ENCODE measurements at places on chromosomes 3 and 15.

DNA sequence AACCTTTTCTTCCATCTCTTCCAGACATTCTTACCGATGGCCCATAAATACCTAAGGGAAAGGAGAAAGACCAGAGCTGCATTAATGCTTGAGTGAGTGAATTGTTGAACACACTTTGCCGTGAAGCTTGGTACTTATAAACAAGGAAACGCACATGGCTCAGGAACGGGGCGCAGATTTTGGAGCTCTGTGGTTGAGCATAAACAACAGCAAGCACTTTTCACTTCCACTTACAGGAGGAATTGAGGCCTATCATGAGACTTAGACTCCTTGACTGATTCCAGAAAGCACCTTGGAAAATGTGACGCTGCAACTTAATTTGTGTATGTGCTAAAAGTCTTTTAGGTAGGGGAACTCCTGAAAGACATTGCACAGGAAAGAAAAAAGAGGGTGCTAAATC is 197.5 kb upstream of the FEZF2 start:
- DNase-seq = no peak

DNA sequence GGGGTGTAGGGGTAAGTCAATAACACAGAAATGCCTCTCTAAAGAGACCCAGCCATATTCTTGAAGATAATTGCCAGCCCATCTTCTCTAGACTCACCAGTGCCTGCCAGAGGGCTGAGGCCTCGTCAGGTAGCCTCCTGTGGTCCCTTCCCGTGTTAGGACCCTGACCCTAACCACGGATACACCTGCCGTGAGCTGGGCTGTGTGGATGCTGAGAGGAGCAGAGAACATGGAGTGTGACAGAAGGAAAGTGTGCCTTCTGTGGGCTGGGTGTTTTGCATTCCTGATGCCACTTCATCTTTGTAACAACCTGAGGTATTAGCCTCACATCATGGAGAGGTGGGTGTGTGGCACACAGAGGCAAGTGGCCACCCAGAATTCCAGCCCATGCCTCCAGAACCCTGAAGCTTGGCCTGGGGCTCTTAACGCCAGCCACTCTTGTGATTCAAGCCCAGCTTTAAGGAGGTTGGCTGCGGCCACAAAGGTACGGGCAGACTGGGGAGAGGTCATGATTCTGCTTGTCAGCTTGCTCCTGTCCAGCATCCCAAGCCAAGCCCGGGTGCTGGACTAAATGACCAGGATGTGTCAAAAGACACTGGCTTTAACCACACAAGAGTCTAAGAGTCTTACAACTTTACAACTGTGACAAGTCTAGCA is 21.1 kb upstream of the ABTB1 start:
- DNase-seq = no peak

DNA sequence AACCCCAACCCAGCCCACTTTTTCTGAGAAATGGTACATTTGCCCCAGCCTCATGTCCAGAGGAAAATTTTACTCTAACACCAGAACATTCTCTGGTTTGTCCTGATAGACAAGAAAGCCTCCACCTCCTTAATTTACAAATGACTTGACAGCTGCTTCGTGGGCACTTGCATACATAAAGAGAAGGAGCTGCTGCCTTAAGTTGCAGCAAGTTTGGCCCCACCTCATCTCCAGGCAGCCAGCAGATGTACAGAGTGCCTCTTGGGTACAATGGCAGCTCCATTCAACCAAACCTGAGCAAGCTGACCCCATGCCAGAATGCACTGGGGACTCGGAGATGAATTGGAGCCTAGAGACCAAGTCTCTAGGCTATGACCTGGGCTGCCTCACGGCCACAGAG is 6.2 kb upstream of the H1-8 start:
- DNase-seq = no peak

GRCh38 chr15:63188247-63188925 is 1.0 kb upstream of the RAB8B start:
- DNase-seq = no peak

DNA sequence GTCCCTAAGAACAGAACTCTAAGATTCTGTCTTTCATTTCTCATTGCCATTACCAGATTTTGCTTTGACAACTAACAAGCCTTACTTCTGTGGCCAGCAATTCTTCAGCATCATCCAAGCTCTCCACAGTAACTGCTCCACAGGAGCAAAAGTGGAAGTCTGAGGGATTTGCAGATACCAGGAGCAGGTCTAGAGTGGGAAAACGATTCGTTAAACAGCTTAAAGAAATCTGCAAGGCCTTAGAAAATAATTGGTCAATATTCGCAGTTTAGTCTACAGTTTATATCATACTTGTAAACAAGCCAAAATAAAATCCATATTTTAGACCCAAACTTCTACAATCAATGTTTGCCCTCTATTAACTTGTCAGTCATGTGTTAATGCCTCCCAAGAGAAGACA is 24.1 kb downstream of the MYH15 start:
- no peak for DNase-seq

DNA sequence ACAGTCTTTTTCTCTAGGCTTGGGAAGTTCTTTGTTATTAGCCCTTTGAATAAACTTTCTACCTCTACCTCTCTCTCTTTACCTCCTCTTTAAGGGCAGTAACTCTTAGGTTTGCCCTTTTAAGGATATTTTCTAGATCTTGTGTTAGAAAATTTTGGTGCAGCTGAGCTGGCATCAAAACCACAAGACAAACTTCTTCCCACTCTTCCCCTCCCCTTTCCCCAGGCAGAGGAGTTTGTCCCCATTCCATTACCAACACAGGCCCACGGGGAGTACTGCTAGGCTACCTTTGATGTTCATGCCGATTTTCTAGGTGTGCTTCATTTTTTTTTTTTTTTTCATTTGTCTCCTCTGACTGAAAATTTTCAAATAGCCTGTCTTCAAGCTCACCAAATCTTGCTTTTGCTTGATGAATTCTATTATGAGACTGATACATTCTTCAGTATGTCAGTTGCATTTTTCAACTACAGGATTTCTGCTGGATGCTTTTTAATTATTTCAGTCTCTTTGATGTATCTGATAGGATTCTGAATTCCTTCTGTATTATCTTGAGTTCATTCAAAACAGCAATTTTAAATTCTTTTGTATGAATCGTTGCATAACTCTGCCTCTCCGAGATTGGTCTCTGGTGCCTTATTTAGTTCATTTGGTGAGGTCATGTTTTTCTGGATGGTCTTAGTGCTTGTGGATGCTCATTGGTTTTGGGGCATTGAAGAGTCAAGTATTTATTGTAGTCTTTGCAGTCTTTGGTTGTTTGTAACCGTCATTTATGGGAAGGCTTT is 112.0 kb downstream of the UBE2E2 start:
- DNase-seq = no peak

GRCh38 chr3:117253636-117254035 is 544.1 kb downstream of the TUSC7 start:
- no peak for DNase-seq

DNA sequence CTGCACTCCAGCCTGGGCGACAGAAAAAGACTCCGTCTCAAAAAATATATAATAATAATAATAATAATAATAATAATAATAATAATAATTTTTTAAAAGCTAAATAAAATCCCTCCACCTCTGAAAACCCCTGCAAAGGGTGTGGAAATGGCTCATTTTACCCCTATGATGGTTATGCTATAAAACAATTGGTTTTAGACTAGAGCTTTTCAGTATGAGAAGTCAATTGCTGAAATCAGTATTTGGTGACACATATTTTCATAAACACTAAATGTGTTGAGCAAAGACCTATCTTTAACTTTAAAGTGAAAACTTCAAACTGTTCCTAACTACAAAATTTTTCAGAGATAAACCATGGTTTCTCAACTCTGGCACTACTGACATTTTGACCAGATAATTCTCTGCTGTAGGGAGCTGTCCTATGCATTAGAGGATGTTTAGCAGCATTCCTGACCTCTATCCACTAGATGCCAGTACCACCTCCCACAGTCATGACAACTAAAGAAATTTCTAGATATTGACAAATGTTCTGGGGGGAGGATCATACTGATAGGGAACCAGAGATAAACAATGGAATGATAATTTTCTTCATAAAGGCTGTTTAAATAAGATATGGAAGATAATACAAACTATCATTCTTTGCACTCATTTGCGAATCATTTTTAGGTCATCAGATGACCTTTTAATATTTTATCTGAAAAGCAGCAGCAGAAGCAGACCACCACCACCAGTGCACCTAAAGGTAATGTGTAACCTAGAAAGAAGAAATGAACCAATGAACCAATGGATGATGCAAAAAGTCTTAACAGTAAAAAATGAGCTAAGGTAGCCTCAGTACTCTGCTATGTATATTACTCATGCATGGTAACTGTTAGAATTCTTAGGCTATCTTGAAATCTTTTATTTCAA is 13.8 kb downstream of the PTPN9 start:
- no peak for DNase-seq

DNA sequence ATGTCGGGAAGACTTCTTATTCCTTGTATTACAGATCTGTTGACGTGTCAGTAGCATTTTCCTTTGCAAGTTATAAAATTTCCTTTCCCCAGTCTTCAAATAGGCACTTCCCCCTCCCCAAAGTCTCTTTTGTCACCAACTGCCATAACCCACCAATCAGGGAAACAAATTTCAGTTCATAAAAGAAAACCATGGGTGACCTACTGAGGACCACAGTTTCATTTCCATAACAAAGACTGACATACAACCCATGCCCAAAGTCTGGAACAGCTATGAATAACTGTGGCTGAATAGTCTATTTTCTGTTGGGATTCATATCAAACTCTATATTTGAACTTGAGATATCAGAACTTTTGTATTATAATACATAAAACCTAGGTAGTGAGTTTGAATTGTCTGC is 307.8 kb downstream of the KBTBD8 start:
- DNase-seq = no peak

DNA sequence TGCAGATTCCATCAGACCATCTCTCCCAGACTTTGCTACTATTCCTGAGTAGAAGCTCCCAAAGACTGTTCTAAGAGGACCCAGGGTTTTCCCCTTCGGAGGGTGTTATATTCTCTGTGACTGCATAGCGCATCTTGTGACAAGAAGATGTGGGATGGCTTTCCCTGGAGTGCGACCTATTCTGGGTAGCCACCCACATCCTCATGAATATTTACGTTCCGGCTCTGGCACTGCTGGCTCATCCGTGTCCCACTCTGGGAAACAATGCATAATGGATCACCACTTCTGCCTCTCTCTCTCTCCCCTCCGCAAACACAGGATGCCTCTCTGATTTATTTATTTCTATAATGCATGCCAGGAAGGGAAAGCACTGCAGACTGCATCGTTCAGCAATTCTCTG is 166.1 kb downstream of the PYDC2 start:
- no peak for DNase-seq

- no peak for DNase-seq
These were observed 15.5 kb downstream of the RGMA start for GRCh38 chr15:93073465-93073952.

DNA sequence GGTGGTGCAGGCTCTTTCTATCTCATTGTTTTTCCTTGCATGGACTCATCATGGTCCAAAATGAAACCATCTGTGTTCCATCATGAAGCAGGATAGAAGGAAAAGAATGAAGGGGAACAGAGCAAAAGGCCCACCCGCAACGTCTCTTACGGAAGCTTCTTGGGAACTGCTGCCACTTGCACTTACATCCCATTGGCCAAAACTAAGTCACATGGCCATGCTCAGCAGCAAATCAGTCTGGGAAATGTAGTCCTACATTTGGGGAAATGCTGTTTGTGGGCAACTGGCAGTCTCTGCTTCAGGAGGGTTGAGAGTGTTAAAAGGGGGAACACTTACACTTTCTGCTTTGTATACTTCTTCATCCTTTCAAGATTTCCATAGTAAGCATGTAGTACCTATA is 191.6 kb downstream of the SV2B start:
- DNase-seq = peak; percentile 25

DNA sequence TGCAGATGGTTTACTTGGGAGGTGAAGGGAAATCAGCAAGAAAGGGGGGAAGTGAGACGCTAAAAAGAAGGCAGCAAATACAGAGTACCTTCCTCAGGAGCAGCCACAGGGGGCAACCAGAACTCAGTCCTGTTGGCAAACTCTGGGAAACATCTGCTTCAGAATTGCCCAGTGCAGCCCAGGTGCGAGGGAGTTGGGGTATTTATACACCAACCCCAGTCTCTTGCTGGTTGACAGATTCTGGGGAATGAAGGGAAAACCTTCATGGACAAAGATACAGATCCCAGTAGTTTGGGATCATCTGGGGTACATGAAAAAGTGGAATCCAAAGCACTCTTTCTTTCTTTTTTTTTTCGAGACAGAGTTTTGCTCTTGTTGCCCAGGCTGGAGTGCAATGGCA is 25.3 kb upstream of the PGPEP1L start:
- no peak for DNase-seq

DNA sequence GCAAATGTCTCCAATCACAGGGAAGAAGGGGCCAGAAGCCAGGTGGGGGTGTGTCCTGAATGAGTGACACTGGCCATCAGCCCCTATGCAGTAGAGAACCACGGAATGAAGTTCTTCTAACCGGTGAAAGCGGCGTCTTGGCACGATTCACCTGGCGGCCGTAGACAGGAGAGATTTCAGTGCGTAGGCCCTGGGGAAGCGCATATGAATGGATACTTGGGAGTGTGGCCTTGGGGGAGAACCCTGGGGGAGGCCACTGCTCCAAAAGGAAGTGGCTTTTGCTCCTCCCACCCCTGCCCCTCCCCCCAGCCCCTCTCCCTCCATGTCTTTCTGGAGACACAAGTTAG is 43.6 kb downstream of the RBPMS2 start:
- no peak for DNase-seq

DNA sequence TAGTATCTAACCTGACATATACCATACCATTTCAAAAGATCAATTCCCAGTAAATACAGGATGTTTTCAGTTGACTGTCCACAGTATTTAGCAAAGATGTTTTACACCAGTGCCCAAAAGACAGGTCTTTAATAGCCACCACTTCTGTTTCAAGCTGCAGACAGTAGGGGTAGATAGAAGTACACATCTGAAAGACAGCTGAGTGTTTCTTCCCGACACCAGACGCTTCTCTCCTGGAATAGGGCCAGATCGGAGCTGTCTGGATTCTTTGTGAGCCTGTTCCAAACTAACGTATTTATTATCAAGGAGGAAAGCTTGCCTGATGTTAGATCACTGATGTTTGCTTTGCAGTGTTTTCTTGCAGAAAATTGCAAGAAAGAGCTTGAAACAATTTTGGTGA is 136.1 kb upstream of the RBMS3 start:
- DNase-seq = no peak

- no peak for DNase-seq
These were observed 27.7 kb upstream of the ANO10 start for GRCh38 chr3:43649365-43649968.

DNA sequence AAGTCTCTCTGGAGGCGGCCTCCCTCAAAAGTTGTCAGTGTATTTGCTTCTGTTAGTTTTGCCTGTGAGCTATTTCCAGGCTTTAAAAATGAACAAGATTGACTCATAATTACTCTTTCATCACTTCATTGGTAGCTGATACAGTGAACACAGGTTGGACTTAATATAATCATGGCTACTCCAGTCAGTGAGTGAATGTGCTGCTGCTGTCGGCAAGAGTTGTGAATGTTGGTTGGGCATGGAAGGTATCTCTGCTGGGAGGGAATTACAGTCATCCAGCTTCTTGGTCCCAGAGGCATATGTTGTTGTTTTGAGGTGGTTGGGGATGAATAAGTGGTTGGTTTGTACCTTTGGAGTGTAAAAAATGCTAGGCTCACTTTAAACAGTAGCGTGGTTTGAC is 11.5 kb downstream of the TCF12 start:
- DNase-seq = no peak
